Cardiac muscle cell (in vitro differentiated cells and primary cell): ENCODE measurements at places on chromosomes 6 and 20.

DNA sequence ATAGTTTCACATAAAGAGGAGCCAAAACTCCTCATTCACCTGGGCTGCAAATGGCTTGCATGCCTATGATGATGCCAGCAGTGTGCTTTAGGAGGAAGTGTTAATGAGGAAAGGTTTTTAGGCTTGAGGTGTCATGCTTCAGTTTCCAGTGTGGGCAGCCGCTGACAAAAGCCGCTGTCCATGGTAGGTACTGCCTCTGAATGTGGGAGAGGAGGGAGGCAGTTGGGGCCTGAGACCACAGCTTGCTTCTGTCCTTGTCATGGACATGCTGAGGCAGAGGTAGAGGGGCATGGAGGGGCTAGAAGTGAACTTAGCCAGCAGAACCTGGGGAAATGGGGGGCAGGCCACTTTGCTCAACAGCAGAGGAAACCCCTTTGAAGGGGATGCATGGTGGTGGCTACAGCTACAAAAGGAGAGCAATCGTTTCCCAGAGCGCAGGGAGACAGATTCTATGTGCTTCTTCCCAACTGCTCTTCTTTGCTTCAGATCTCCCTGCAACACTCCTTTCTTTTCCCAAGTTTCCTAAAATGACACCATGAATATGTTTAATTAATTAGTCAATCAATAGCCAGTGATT lies 372.1 kb upstream of the CNR1 start:
- peak; percentile 74 for DNase-seq

DNA sequence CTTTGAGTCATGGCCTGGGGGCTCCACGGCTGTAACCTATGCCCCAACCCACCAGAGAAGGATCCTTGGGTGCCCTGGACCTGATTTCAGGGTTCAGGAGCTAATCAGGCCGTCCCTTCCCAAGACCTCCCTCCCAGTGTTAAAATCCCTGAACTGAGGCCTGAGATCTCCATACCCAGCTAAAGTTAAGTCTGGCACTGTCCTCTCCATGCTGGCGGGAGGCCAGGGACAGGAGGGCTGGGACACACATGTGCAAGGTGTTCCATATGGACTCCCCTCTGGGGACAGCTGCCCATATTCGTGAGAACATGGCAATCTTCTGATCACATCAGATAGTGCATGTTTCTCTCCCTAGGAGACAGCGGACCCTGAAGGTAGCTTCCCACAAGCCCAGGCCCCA lies 11.5 kb upstream of the TREML4 start:
- no peak for DNase-seq

- DNase-seq = peak; percentile 21
These were observed 144.0 kb downstream of the LRRC1 start for GRCh38 chr6:53938810-53939209.

DNA sequence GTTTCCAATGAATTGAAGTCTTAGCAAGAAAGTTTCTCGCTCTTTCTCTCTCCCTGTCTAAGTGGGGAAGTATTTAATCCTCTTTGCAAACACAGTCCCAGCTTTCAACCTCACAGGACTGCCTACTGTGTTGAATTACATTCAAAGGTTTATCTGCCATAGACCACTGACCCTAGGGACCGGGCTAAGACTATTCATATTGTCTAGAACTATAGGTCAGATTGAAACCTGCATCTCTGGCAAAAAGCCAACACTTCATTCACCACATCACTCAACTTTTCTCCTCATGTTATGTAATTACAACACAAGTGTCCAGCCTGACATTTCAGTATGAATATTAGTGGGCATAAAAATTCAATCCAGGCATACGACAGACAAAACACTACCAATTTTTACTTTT lies 314.7 kb upstream of the RSPO3 start:
- DNase-seq = no peak

GRCh38 chr6:108134213-108134970 lies 31.4 kb upstream of the NR2E1 start:
- DNase-seq = no peak

GRCh38 chr20:43842126-43843020 lies 72.3 kb upstream of the TOX2 start:
- no peak for DNase-seq

- DNase-seq = no peak
These were observed 652.3 kb upstream of the FLRT3 start for GRCh38 chr20:14989535-14990290.

DNA sequence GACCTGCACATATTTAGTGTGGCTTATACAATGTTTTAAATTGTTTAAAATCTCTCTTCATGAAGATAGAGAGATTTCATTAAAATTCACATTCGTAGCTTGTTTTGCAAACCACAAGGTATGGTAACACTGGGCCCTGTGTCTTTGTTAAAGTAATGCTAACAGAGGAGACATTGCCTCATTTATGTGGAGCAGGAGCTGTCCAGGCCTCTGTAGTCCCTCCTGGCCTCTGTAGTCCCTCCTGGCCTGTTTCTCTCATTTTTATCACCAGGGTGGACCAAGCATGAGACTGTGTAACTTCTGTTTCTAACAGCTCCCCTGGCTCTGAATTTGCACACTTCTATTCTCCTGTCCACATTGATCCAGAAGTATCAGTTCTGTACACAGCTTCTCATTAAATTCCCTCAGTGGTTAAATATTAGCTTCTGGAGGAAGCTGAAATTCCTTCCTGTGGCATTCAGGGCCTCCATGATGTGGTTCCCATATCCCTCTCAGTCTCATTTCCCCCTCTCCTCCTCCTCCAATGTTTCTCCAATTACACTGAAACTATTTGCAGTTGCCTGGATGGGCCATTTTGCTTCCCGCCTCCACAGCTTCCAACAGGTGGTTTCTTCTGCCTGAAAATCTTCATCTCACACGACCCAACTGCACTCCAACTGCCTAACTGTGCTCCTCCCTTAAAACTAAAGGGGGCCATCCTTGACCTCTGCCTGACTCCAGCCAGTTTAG lies 340.4 kb downstream of the SYNE1 start:
- no peak for DNase-seq

GRCh38 chr20:1815502-1816085 lies 79.6 kb upstream of the SIRPA start:
- no peak for DNase-seq

- no peak for DNase-seq
These were observed 17.8 kb upstream of the ASF1A start for GRCh38 chr6:118876198-118876597.

- DNase-seq = no peak
These were observed 316.1 kb upstream of the CDH4 start for GRCh38 chr20:60935971-60936370.

DNA sequence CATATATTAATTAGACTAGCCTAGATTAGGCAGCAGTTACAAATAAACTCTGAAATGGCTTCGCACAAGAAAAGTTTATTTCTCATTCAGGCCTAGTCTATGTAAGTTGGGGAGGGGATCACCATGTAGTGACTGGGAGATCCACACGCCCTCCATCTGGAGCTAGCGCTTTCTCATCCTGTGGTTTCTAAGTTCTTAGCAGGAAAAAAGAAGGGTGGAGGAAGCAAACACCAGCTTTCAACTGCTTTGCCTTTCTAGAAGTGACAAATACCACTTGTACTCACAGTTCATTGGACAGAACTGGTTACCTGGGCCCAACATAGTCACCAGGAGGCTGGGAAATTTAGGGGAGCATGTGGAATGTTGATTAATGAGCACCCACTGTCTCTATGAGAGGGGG lies 46.6 kb downstream of the NDUFAF5 start:
- DNase-seq = no peak

DNA sequence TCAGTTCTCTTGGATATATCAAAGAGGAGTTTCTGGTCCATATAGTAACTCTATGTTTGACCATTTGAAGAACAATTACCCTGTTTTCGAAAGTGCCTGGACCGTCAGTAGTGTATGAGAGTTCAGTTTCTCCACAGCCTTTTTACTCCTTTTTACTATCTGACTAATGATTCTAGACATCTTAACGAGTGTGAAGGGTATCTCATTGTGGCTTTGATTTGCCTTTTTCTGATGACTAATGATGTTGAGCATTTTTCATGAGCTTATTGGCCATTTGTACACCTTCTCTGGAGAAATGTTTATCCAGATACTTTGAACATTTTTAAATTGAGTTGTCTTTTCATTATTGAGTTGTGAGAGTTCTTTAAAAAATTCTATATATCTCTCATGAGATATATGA lies 114.9 kb upstream of the ATXN1 start:
- DNase-seq = no peak

DNA sequence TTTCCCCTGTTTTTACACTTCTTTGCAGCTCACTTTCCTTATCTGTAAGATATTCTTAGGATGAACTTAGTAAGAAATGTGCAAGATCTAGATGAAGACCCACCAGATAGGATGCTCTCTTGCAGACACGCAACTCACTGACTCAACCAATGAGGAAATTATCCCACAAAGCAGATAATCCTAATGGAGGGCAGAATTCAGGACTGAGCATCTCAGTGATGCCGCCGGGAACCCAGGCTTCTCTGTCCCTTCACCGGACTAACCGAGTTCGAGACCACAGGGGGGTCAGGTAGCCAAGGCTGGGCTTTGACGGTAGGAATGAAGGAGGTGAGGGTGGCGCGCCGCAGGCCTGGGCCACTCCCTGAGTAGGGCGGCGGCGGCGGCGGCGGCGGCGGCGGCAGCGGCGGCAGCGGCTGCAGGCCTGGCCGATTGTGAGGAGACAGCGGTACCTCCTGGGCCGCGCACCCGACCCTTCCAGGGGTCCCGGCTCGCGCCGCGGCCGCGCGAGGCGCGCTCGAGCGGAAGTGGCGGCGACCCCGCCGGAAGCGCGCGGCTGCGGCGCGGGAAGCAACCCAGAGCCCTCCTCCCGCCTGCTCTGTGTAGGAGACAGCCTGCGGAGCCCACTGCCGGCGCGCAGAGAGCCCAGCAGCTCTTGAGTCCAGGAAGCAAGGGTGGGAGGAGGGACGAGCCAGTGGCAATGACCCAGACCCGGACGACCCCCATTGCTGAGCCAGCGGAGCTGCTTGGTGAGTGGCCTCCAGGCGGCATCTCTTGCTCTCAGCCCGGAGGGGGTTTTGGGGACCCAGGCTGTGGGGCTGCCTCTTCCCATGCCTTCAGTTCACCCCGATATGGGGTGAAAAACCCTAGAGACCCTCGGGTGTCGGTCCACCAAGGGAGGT lies at the start of gene KHDC1:
Gene KHDC1 (minus strand): TSS at position 526 of the 899 bp plus-strand sequence. CDS start 20,679 bp downstream, outside the sequence.
- peak; percentile 72 for DNase-seq

DNA sequence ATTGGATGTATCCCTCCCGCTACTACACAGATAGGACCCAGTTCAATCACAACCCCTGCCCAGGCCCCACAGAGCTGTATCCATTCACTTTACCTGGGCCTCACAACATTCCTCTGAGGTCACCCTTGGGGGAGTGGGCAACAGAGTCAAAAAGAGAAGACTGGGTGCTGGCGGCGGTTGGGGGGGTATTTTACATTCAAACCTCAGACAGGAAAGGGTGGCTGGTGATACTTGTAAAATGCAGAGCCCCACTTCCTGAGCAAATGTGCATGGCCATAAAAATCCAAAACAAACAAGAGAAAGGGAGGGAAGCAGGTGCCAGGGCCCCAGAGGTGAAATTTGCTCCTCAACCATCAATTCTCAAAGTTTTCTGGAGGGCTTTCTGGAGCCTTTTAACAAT lies 3.5 kb downstream of the LRFN2 start:
- DNase-seq = no peak
